ENCODE measurements at places on chromosomes 12 and 14. TPM values are rescaled to one million over a fixed set of nuclear protein-coding genes. Genes with fewer than 3 reads are reported as not detected.
A peak's percentile ranks its signal among the peaks of the same experiment; 100 is the strongest.

Gene PLEKHH1
- not detected for total RNA-seq

DNA sequence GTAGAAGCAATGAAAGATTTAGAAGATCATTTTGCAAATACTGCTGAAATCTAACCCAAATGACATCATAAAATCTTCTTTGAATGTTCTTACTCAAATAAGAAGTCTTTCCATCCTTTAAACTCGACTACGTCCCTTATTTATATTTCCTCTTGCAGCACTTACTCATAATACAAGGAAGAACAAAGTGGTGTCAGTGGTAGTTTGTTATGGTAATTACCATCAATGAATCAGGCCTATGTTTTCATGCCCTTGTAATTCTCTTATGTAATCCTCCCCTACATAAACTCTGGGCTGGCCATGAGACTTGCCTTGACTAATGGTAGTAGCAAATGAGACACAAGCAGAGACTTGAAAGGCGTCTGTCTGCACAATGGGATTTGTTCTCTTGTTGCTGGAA is 17.0 kb downstream of the EEA1 start:
- no peak for DNase-seq

GRCh38 chr14:20412411-20412810 is 890 bp downstream of the TEP1 start:
- peak; percentile 30 for DNase-seq

GRCh38 chr14:76654573-76655108 is 106.6 kb upstream of the VASH1 start:
- DNase-seq, result no peak

- DNase-seq, result no peak
These were observed 16.2 kb downstream of the SUPT16H start for GRCh38 chr14:21367582-21368144.

GRCh38 chr14:33279865-33280264 is 341.2 kb downstream of the NPAS3 start:
- DNase-seq, result no peak

Gene C12orf43
- total RNA-seq, result 18.0 TPM

DNA sequence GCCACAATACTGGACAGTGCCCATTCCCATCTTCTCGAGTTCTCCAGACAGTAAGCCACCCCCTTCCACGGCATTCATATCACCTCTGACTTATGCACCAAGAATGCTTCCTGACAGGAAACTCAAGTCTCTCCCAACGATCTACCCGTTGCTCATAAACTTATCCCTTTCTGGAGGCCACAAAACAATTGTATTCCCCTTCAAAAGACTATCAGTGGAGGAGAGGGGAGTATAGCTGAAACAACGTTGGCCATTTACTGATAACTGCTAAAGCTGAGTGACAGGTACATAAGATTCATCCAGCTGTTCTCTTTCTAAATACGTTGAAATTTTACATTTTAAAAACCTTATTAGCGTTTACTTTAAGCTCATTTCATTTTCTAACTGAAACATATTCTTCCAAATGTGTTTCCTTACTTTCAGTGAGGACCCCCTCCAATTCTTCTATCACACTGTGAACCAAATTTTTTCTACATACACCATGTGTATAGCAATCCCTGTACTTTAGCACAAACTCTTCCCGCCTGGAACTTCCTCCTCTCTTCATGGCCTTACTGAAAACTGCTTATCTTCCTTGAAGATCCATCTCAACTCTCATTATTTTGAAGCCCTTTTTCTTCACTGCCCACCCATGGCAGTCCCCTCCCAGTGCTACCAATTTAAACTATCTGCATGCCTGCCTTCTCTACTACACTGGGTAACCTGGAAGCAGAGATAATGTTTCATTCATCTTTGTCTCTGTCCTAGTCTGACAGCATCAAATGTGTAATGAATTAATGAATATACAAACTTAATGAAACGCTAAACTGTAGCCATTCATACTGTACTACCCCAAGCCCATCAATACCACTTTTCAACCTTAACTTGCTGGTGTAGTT is 28.8 kb downstream of the ATXN2 start:
- DNase-seq, result no peak

DNA sequence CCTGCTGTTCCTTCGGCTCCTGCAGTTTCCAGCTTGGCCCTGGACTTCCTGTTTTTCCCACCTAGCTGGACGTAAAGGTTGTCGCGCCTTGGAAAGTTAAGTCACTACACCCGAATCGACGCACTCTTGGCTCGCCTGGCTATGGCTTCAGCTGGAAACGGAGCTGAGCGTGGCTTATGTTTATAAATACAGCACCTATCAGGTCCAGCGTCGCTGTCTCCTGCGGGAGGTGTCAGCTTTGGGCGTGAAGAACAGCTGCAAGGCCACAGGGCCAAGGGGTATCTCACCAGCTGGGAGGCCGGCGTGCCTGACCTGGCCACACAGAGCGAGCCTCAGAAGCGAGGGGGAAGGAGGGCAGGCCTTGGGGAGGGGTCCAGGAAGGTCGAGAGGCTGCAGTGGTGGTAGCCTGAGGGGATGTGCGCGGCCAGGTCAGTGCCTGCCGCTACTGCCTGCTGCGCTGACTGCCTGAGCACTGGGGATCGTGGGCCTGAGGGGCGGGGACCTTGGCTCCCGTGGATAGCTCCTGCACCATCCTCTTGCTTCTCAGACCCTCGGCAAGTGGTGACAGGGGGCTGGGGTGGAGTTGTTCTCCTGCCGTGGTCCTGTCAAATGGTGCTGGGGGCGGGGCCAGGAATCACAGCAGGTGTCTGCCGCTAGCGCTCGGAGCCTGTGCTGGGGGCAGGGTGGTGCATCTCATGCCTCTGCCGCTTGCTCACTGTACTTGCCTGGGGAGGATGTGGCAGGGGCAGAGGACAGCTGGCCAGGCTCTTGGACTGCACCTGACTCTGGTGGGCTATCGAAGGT is 12.5 kb downstream of the PACS2 start:
- no peak for DNase-seq

- DNase-seq, result no peak
These were observed 22.8 kb downstream of the EXOC5 start for GRCh38 chr14:57245941-57246340.

DNA sequence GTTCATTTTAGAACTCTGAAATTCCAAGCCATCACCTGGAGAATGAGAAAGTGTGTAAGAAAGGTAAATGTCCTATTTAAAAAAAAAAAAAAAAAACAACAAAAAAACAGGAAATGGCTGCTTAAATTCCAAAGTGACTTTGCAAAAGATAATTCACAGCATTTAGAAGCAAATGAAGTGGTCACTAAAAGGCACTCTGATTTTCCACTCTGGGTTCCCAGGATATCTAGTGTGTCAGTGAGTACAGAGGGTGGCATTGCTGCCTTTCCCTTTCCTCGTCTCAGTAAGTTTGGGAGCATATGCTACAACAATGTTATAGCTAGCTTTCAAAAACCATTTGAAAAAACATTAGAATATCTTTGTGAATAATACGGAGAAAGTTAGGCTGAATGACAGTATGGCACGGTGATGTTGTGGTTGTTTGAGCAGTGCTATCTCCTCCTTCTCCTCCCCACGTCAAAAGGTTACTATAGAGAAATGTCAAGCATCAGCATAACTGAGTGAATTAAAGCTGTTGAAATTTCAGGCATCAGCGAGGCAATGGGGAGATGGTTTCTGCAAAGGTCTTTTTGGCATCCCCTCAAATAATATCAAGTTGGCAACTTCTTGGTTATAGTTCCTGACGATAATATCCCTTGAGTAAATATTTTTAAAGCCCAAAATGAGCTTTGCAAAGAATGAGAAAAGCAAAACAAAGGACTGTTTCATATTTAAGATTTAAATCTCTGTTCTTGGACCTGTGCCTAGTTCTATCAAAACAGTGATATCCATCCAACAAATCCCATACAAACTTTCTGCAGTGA is 164.5 kb upstream of the E2F7 start:
- no peak for DNase-seq

DNA sequence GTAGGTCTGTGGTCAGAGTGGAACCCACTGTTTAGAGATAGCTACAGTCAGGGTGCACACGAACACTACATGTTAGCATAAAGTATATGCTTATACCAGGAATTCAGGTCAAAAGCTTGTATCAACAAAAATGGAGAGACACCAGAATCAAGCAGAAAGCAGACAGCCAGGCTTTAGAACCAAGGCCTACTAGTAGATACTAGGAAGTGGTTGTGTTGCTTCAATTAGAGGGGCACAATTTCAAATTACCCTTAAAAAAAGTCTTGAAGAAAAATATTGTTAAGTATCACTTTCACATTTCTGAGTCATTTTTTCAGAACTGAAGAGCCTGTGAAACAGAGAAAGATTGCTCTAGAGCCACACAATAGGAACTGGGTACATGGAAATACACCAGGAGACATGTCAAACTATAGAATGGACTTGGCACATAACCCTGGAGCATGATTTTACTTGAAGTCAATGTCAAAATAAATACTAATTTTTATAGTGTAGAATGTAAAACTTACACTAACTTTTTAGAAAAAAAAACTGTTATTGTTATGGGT is 41.6 kb downstream of the LRRC9 start:
- no peak for DNase-seq

GRCh38 chr14:93792391-93792790 is 4.1 kb upstream of the PRIMA1 start:
- DNase-seq, result no peak

DNA sequence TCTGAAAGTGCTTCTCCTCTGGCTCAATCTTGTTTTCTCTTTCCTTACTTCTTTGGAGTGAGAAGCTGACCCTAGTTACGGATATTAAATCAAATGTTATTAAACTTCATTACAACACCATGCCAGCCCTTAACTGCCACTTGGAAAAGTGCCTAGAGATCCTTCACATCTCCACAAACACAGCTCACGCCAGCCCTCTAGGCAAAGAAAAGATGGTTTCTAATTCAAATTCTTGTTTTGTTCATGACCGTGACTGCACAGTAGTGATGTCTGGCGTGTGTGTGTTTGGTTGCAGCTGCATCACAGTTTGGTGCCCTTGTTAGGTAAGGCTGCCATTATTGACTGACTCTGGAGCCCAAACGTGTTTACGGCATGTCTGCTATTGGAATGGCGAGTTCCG is 113.0 kb downstream of the BEGAIN start:
- no peak for DNase-seq

All from OCI-LY7 (cell line).